Lung microvascular endothelial cell (primary cell): ENCODE measurements at places on chromosomes 6 and 20. TPM values are rescaled to one million over a fixed set of nuclear protein-coding genes. Genes with fewer than 3 reads are reported as not detected.

DNA sequence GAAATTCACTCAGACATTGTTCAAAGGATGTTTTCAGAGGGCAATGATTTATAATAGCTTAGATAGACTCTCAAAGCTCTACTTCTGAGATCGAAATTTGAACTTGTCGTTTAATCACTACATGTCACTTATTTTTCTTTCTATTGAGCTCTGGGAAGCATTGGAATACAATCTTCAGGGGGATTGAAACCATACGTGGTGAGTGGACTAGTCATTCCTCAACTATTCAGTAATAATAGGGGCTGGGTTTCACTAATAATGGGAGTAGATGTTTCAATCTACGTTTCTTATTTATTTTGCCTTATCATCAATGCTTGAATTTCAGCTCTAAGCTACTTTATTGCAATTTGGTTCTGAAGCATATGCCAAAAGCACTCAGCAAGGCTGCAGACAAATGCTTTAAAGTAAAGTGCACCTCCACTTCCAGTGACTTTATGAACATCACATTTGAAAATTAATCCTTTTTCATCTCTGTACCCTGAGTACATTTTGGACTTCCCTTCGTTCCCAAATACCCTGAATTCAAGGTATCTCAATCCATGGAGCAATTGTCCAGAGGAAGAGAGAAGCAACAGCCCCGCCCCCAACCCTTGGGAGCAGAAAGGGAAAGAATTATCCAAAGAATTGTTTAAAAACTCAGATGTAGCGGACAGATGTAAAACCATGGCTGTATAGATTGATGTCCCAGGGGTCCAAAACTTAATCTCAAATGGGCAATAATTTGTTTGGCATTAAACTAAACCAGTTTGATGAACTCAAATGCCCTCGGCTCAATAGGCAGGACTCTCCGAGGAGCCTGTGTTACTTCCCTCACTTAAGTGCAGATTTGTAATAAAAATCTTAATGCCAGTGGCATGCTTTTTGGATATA is 68.1 kb downstream of the HFE start:
- peak; percentile 6 for DNase-seq

DNA sequence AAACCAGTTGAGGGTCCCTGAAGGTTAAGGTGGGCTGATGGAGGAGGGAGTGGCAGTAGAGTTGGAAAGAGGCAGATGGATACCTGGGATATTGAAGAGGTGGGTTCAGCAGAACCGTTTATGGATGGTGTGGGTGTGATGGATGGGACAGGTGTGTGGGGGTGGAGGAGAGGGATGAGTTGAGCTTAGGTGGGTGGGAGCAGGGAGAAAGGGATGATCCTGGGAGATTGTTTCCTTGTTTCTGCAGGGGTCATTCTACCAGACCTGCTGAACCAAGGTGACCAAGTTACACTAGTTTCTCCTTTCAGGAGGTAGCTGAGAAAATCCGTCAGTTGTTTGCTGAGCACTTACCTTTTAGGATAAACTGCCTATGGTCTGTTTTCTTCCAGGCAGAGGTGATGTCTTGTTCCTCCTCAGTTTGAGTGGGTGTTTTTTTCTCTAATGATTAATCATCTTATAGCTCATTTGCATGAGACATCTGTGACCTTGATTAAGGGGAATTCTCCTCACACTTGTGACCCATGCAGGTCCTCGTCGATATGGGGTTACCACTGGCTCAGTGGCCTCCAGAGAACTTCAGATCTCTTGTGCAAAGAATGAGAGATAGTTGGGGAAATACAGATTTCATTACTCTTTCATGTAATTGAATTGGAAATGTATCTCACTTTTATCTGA is 53.0 kb downstream of the FARS2 start:
- DNase-seq, result no peak

- peak; percentile 6 for DNase-seq
These were observed 913.0 kb downstream of the C6orf118 start for GRCh38 chr6:164396071-164397047.

DNA sequence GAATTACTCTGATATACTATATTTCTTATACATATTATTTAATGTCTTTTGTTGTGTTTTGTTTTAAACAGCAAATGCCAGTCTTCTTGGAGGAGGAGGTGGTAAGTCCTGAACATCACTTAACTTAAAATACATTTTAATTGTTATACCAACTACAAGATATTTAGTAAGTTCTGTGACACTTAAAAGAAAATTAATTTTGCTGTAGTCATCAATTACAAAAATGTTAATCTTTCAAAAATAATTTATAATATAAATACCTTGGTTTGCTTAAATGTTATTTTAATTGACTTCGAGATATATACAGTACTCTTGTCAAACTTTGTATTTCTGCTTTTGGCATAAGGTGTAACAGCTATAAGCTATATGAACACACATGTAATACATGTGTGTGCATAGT is 156.0 kb upstream of the FLRT3 start:
- DNase-seq, result no peak

- DNase-seq, result peak; percentile 5
These were observed 902 bp downstream of the SAMHD1 start for GRCh38 chr20:36950414-36951197.

GRCh38 chr20:38113401-38114325 is 51.4 kb downstream of the TGM2 start:
- peak; percentile 60 for DNase-seq

GRCh38 chr6:6466967-6467761 is 121.4 kb upstream of the LY86 start:
- DNase-seq, result no peak

DNA sequence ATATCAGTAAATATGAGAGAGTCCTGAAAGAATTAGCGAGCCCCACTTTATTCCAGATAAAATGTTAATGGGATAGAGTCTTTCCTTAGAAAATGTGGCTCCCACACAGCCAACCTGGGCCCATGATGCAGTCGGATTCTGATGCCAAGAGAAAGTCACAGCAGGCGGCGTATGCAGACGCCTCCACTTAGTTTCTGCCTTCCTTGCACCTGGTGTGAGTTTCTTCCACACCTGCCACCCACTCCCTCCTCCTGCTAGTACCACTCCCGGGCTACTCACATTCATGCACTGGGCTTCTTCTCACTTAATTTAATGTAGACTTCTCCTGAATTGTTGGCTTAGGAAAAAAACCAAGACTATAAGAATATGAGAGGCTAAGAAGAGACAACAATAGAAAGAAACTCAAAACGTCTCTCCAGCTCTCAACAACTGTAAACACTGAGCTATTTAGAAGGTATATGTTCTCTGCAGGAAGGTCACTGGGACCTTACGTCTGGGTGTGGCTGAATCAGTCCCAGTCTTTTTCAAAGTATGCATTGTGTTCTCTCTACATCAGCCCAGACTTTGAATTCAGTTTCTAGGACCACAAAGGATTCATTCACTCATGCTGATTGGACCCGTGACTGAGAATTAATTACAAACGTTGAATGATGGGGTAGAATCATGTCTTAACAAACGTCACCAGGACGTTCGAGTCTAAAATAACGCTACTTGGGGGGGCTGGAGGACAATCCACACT is 70.4 kb downstream of the GCNT2 start:
- no peak for DNase-seq

GRCh38 chr6:49775043-49775442 is 12.0 kb downstream of the PGK2 start:
- DNase-seq, result no peak

DNA sequence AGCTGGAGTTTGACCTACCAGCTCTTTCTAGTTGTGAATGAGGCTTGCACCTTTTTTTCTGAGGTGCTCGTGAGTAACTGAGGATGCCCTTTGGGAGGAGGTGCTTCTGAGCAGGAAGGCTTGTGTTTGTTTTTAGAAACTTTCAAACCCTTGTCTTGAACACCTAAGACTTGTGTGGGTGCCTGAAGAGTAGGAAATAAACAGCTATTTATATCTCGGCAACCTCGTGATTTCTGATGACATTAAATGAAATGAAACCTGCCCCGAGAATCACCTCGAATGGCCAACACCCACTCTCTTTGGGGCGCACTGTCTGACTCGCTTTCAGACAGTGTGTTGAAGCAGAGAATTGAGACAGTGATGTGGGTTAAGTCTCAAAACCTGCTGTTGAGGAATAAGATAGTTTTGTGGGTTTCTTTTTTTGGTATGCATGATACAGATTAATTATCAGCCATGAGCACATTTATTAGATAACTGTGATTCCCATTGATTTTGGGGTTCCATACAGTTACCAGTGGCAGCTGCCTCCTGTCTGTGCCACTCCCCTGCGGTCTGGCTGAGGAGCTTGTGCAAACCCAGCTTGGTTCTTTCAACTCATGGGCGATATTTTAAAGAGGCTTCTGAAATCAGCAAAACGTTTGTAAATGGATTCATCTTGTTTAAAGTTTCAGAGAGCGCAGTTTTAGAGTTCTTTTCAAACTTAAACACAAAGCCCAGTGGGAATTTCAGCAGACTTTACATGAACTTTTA is 8.4 kb downstream of the IRF4 start:
- DNase-seq, result no peak

GRCh38 chr6:157758516-157759023 is 64.5 kb upstream of the SNX9 start:
- peak; percentile 52 for DNase-seq

- no peak for DNase-seq
These were observed 79.9 kb downstream of the ZNF217 start for GRCh38 chr20:53513489-53514298.

DNA sequence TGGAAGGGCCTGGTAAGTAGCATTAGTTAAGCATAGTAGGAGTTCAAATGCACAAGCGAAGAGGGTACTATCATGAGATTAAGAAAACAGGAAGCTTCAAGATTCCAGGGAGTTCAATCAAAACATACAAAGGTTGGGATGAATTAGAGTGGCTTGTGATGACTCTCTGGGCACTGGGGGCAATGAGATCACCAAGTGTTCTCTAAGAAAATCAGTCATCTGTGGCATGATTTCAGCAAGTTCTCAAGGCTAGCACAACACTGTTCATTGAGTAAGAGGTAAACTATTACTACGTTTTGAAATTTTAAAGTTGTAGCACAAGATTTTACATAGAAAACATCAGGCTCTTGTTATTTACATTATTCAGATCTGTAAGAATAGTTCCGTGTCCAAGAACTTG is 139.7 kb upstream of the FLRT3 start:
- DNase-seq, result no peak

GRCh38 chr6:74626288-74626687 is 579.6 kb downstream of the COL12A1 start:
- no peak for DNase-seq

DNA sequence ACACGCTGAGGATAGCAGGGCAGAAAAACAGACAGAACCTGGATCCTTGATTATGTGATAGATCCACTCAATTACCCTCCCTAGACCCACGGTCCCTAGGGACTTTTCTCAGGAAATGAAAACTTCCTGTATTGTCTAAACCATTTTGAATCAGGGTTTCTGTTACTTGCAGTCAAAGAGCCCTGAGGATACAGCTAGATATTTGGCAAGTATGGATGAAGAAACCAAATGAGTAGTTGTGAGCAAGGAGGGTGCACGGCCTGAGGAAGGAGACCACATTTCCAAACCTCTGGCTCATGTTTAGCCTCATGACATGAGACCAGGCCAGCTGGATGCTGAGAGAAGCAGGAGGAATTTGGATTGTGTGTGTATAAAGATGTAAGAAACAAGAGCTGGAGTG is 91.6 kb downstream of the MRPL14 start:
- no peak for DNase-seq

- DNase-seq, result no peak
These were observed 14.1 kb upstream of the HLA-DOA start for GRCh38 chr6:33023536-33023935.

DNA sequence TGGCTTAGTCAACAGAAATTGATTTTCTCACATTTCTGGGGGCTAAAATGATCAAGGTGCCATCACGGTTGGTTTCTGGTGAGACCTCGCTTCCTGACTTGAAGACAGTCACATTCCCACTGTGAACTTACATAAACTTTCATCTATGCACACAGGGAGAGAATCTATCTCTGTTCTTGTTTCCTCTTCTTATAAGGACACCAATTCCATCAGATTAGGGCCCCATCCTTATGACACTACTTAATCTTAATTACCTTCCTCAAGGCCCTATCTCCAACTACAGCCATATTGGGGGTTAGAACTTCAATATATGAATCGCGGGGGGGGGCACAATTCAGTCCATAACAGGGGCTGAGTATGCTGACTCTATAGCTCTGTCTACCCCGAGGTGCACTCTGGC is 10.6 kb upstream of the SCGN start:
- no peak for DNase-seq

DNA sequence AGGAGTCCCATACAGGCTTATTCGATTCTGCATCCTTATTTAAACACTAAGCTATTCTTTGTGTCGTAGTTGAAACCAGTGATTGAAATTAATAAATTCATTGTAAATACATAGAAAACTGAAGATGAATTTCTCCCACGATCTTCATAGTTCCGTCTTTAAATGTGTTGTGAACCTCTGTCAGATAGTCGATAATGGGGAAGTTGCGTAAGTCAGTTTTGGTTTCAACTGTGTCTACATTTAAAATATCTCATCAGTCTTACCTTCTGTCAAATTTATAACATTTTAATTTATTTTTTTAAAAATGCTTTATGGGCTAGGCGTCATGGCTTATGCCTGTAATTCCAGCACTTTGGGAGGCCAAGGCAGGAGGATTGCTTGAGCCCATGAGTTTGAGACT is 12.7 kb downstream of the STX11 start:
- no peak for DNase-seq

- DNase-seq, result no peak
These were observed 182.3 kb downstream of the CDH4 start for GRCh38 chr20:61434341-61434781.

GRCh38 chr6:31354158-31354863 is 2.7 kb downstream of the HLA-B start:
- DNase-seq, result no peak

- DNase-seq, result no peak
These were observed 4.8 kb downstream of the TAF4 start for GRCh38 chr20:62060631-62061541.

- DNase-seq, result no peak
These were observed 8.4 kb upstream of the ZBTB24 start for GRCh38 chr6:109491207-109491938.

DNA sequence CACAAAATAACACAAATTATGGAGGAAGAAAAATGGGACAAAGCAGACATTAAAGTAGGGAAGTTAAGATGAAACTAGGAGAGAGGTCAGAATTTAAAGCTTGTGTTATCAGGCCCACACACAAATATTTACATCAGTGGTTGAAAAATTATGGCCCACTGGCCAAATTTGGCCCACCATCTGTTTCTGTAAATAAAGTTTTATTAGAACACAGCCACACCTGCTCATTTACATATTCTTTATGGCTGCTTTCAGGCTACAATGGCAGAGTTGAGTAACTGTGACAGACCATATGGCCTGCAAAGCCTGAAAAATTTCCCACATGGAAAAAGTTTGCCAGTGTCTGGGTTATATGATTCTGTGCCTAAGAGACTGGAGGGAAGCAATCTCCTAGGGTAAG is 49.0 kb downstream of the SLC22A23 start:
- DNase-seq, result no peak

The MAPK13 gene
- total RNA-seq, result 3.2 and 4.1 TPM in 2 replicates

The PROKR2 gene
- not detected in 2 replicates for total RNA-seq

The CDSN gene
- under 0.01 TPM in 1 of 2 replicates, not detected in the other for total RNA-seq

The ABHD16B gene
- not detected in 2 replicates for total RNA-seq

The TSHZ2 gene
- 0.22 and 4.0 TPM in 2 replicates for total RNA-seq

The DDAH2 gene
- total RNA-seq, result 109 and 159 TPM in 2 replicates

The C6orf58 gene
- total RNA-seq, result not detected in 2 replicates

The SSTR4 gene
- not detected in 2 replicates for total RNA-seq

The KHDC1 gene
- total RNA-seq, result 0.22 TPM in 1 of 2 replicates, not detected in the other

The IPCEF1 gene
- total RNA-seq, result 1.3 and 1.8 TPM in 2 replicates

The PTCHD4 gene
- total RNA-seq, result 5.0 and 12.4 TPM in 2 replicates
